Tongue (tissue), 3 donors: ENCODE measurements at places on chromosomes 11 and 22. TPM values are rescaled to one million over a fixed set of nuclear protein-coding genes. Genes with fewer than 3 reads are reported as not detected.
A peak's percentile ranks its signal among the peaks of the same experiment; 100 is the strongest.

DNA sequence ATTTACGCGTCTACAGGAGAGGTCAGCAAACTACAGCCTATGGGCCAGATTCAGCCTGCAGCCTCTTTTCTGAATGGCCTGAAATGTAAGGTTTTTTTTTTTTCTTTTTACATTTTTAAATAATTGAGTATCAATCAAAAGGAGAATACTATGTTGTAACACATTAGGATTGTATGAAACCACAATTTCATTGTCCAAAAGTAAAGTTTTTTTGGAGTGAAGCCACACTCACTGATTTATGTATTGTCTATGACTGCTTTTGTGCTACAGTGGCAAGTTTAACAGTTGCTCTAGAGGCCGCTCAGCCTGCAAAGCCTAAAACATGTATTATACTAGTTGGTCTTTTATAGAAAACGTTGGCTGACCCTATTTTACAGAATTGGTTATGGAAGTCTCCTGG is 923.2 kb downstream of the NTM start:
- no peak for DNase-seq

- DNase-seq, result no peak
Observed at GRCh38 chr22:35337932-35338331, 38.2 kb downstream of the TOM1 start.

DNA sequence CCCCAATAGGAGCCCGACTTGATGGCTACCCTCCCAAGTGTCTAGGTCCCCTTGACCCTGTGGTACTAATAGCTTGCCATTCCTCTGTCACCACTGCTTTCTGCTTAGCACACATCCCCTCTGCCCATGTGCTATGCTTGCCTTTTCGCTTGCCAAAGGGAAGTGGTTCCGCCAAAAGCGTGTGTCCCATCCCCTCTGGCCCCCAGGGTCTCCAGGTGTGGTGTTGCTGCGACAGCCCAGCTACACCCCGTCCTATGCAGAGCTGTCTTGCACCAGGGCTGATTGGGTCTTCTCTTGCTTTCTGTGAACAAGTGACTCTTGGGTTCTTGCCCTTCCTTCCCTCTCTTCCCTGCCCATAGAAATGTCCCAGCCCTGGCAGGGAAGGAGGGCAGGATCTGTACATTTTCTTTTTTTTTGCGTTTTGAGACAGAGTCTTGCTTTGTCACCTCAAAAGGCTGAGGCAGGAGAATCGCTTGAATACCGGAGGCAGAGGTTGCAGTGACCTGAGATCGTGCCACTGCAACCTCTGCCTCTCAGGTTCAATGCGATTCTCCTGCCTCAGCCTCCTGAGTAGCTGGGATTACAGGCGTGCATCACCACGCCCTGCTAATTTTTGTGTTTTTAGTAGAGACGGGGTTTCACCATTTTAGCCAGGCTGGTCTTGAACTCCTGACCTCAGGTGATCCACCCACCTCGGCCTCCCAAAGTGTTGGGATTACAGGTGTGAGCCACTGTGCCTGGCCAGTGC is 3.9 kb downstream of the TANGO2 start:
- DNase-seq, result no peak

DNA sequence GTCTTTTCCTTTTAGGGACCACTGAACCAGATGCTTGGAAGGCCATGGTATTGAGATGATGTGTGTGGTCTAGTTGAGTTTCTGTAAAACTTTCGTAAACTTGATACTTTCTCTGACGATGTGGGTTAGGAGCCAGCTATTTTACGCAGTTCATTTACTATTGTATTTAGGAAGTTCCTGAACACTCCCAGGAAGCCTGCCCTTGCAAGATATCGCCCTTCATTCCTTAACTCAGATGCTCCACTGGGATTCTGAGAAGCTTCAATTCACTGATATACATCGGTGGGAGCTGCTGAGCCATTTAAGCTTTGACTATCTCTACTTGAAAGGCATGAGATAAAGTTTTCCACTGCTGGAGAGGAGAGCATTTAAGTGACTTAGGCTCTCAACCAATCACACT is 121.3 kb downstream of the CSNK2A3 start:
- peak; percentile 38 for DNase-seq

DNA sequence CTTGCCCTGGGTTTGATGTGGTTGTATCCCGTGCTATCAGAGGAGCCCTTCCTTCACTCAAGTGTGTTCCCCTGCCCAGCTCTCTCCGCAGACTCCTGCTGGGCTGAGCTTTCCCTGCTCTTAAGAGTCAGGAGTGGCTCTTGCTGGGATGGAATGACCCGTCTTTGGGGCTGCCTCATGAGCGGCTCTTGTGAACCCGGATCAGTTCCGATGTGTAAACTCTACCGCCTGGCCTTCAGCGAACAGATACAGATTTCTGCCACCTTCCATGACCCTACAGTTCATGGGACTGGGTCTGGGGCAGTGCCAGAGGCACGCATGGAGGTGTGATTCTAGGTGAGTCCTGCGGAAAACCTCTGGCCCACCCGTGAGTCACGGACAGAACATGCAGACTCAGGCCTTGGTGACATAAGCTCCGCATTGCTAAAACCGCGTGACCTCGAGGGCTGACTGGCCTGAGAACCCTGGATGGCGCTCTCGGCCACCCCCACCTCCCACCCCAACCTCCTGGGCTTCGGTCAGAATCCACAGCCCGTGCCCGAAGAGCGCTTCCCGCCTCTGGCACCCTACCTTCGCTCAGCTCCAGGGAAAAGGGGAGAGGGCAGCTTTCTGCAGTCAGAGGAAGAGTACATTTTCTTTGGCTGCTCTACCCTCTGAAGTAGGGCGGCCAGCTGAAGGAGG is 1.3 kb upstream of the ZBTB16 start:
- no peak for DNase-seq

DNA sequence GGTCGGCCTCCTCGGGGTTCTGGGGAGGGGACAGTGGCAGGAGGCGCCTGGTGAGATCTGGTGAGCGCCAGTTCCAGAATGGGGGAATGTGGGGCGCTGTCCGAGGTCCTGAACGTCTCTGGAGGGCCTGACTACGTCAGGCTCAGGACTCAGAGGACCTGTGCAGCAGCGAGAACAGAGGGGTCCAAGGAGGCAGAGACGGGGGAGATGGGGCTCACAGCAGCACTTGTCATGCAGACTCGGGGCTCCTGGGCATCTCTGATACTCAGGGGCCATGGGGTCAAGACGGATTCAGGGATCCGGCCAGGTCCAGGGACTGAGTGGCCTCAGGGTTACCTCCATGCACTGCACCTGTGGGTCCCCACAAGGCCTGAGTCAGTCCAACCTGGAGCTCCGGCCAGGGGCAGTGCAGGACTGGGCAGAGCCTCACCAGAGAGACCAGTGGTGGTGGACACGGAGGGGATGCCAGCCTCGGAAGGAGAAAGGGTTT is 92.2 kb downstream of the BRD1 start:
- peak; percentile 79 for DNase-seq

DNA sequence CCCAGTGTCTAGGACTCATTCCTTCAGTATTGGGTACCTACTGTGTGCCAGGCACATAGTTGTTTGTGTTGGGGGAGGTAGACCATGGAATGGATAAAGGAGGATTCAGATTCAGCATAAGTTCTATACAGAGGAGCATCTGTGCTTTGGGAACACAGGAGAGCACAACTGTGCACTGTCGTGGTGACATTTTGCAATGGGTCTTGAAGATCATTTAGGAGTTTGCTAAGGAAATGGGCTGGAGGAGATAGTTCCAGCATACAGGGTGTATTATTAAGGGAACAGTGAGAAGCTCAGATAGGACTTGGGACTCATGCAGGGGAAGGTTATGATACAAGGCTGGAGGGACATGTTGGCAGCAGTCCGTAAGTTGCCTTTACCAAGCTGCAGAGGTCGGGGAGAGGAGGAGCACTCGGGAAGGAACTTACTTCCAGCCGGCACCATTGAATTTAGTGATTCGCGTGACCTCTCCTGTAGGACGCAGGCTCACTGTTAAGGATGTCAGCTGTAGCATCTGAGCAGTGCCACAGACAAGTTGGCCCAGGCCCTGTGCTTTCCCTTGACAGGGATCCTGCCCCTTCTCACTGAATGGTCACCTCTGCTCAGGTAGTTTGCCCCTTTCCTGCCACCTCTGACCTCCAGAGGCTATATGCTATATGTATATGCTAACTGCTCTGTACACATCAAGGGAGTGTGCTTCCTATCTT is 25.6 kb downstream of the TREH start:
- DNase-seq, result no peak

- peak; percentile 82 for DNase-seq
Observed at GRCh38 chr11:124896821-124897391, 759 bp downstream of the ROBO4 start.

GRCh38 chr11:96196181-96196662 is 146.8 kb downstream of the MAML2 start:
- DNase-seq, result no peak

GRCh38 chr11:133118563-133119268 is 413.6 kb downstream of the OPCML start:
- DNase-seq, result no peak

Gene E2F8
- 7.3 TPM for total RNA-seq

Gene MLC1
- total RNA-seq, result 0.21 TPM

Gene CTSW
- 0.82 TPM for total RNA-seq

Gene DNAJB7
- not detected for total RNA-seq
